ENCODE measurements at places on chromosomes 11 and 22. TPM values are rescaled to one million over a fixed set of nuclear protein-coding genes. Genes with fewer than 3 reads are reported as not detected.

GRCh38 chr11:118000850-118001228 lies 14.6 kb downstream of the IL10RA start:
- H3K4me1 ChIP-seq: peaks cover 11% of the 10 kb centered on the region
- H3K27ac ChIP-seq: no peak overlapping the region
- DNase-seq: no peak
- H3K27me3 ChIP-seq: no peaks in the 10 kb centered on the region

DNA sequence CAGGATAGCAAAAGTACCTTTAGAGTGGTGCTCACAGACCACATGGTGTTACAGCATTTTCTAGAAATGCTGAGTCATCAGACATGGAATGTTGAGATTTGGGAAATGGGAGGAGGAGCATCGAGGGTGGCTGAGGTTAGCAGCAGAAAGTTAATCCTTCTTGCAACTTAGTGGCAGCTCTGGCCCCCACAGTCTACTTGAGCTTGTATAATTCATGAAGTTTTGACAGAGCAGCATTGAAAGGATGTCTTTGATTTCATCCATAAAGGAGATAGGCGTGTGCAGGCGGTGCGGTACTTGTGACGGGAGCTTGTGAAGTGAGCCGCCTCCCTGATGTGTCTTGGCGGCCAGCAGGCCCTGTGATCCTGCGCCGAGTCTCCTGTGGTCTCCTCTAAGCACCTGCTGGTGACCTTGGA lies 330.5 kb downstream of the TBC1D22A start:
- H3K36me3 ChIP-seq: no peaks in the 10 kb centered on the region
- no peak overlapping the region for H3K27ac ChIP-seq
- no peak for DNase-seq
- H3K4me3 ChIP-seq: no peak overlapping the region
- no peaks in the 10 kb centered on the region for H3K27me3 ChIP-seq

DNA sequence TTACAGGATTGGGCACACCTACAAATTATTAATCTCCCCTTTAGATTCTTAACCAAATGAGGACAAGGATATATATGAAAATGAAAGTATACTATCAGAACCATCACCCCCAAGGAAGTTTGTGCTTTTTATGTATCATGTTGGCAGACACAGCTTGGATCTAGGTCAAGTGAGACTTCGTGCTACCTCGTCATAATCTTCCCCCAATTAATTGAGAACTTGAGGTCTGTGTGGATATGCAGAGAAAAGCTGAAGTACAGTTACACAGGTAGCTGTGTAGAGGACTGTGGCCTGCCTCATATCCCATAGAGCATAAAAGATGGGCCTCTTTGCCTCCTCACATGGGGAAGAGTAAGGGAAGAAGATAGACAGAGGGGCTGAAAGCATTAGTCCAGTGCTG lies 45.6 kb downstream of the DNHD1 start:
- no peaks in the 10 kb centered on the region for H3K36me3 ChIP-seq
- no peak overlapping the region for H3K27ac ChIP-seq
- peaks cover 21% of the 10 kb centered on the region for H3K4me1 ChIP-seq

DNA sequence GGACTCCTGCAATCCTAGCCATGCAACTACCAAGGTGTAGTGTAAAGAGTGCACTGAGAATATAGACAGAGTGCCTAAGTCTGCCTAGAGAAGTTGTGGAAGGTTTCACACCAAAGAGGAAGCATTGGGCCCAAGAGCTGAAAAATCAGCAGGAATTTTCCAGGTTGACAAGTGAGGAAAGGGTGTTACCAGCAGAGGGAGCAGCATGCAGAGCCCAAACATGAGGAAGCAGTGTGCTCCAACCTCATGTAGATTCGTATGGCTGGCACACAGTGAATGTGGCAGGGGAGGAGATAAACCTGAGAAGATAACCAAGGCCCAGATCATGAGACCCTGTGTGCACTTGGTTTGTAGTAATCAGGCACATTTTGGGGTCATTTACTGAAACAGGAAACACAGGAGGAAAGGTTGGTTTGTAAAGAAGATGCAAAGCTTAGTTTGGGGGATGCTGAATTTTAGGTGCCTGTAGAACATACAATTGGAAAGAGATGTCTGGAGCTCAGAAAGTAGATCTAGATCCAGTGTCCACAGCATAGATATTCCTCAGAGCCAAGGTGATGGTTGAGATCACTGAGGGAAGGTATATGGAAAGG lies 1.7 kb downstream of the HPX start:
- H3K4me3 ChIP-seq: no peak overlapping the region
- no peaks in the 10 kb centered on the region for H3K27me3 ChIP-seq
- no peak overlapping the region for H3K27ac ChIP-seq
- H3K36me3 ChIP-seq: no peaks in the 10 kb centered on the region
- no peaks in the 10 kb centered on the region for H3K4me1 ChIP-seq
- DNase-seq: peak; percentile 28

GRCh38 chr11:36333468-36333867 lies 37.4 kb downstream of the PRR5L start:
- H3K4me1 ChIP-seq: no peaks in the 10 kb centered on the region
- no peaks in the 10 kb centered on the region for H3K27me3 ChIP-seq
- no peaks in the 10 kb centered on the region for H3K36me3 ChIP-seq
- DNase-seq: no peak
- no peak overlapping the region for H3K4me3 ChIP-seq

Gene MSANTD4
- 22.8 TPM for total RNA-seq

Gene ARL2
- total RNA-seq: 92.6 TPM

GRCh38 chr11:64906314-64906635 lies 10.7 kb downstream of the ATG2A start:
- no peak overlapping the region for H3K4me3 ChIP-seq
- no peaks in the 10 kb centered on the region for H3K4me1 ChIP-seq
- no peak overlapping the region for H3K27ac ChIP-seq
- no peaks in the 10 kb centered on the region for H3K27me3 ChIP-seq
- DNase-seq: no peak
- H3K36me3 ChIP-seq: peaks cover 100% of the 10 kb centered on the region

Data from heart right ventricle (tissue), 16 donors.